ENCODE measurements at places on chromosomes 12 and 14. TPM values are rescaled to one million over a fixed set of nuclear protein-coding genes. Genes with fewer than 3 reads are reported as not detected.

PLEKHG7 gene
- total RNA-seq: not detected

ZNF385A gene
- 19.3 TPM for total RNA-seq

PHLDA1 gene
- 14.6 TPM for total RNA-seq

KRT2 gene
- not detected for total RNA-seq

NRIP2 gene
- total RNA-seq: 3.6 TPM

RPGRIP1 gene
- total RNA-seq: 0.10 TPM

SRRM4 gene
- 0.10 TPM for total RNA-seq

MYF6 gene
- total RNA-seq: not detected

PAX9 gene
- 0.10 TPM for total RNA-seq

NGB gene
- total RNA-seq: not detected

CYP27B1 gene
- 0.57 TPM for total RNA-seq

TOMM20L gene
- not detected for total RNA-seq

- peak; percentile 77 for DNase-seq
Measured at GRCh38 chr12:80708259-80708974, 983 bp downstream of the MYF6 start.

- DNase-seq: no peak
Measured at GRCh38 chr14:23162800-23163199, 20.7 kb downstream of the SLC7A8 start.

DNA sequence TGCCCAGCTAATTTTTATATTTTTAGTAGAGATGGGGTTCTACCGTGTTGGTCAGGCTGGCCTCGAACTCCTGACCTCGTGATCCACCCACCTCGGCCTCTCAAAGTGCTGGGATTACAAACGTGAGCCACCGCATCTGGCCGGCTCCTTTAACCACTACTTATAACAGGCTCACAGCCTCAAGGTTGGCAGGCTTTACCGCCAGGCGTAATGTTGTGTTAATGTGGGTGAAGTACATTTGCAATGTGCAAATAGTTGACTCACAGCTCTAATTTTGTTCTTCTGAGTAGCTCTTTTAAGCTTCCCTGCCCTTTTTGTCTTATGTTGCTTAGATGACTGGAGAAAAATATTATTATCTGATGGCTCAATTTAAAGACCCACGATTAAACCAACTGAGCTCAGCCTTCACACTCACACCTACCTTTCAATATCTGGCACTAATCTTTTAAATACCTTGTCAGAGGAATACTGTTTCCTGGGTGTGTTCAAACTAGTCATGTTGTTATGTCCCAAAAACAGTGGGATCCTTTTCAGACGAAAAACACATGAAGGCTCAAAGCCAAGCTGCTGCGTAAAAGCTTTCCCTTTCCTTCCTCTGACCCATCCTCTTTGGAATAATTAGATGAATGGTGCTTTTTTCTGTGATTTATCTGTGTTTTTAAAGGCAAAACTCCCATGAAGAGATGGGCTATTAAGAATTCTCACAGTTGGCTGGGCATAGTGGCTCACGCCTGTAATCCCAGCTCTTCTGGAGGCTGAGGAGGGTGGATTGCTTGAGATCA, 57.2 kb upstream of the USP44 start:
- DNase-seq: peak; percentile 91

- no peak for DNase-seq
Measured at GRCh38 chr12:54287261-54288157, 7.0 kb downstream of the HNRNPA1 start.

DNA sequence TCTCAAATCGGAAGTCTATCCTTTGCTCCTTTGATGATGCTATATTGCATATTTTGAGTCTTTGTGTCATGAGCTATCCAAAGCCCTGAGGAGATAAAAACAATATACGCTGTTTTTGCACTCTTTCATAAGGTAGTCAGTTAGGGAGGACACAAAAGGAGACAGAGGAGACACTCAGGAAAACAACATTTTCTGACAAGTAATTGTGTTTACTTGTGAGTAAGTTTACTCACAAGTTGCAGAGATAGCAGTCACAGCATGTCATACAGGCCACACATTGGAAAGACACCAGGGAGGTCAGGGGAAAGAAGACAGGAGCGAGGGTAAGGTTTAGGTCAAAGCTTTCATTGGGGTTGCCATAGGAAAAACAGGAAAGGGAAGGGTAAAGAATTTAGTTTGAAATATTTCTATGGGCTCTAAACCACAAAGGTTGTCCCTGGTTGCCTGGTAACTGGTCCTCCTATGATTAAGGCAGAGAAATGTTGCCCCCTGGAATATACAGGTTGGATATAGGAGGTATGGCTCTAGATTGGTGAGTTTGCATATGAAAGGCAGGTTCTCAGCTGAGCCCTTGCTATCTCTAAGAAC, 7.4 kb upstream of the GABARAPL1 start:
- DNase-seq: no peak

GRCh38 chr12:121391619-121392324, 8.1 kb upstream of the RNF34 start:
- DNase-seq: no peak

DNA sequence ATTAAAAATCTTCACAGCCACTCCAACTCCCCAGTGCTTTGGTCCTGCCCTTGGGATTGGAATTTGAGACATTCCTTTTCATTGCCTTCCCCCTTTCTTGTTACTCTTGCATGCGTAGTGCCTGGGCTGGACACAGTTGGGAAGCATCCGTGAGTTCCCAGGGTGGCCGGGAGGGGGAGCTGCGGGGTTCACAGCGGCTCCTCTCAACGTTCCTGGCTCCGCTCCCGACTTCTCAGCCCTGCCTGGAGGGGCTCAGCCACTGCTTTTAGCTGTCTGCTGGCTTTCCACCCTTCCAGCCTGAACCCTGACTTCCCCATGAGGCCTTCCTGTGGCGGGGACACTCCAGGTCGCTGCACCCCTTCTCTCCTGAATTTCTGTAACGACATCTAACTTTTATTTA, 3.2 kb downstream of the TEX52 start:
- DNase-seq: peak; percentile 93

DNA sequence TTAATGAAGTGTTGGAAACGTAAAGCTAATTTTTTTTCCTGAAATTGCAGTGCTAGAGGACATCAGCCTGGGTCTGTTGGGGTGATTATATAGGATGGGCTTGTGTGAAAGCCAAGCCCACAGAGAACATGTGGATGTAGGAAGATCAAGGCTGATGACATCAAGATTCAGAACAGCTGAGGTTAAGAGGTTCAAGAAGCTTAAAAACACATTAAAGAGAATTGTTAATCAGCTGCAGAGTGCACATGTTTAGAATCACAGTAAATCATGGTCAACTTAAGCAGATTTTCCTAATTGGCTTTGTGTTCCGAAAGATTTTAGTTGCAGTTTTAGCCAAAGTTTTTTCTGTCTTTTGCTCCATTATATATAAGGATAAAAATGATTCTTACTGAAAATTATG, 87.9 kb upstream of the PRICKLE1 start:
- no peak for DNase-seq

DNA sequence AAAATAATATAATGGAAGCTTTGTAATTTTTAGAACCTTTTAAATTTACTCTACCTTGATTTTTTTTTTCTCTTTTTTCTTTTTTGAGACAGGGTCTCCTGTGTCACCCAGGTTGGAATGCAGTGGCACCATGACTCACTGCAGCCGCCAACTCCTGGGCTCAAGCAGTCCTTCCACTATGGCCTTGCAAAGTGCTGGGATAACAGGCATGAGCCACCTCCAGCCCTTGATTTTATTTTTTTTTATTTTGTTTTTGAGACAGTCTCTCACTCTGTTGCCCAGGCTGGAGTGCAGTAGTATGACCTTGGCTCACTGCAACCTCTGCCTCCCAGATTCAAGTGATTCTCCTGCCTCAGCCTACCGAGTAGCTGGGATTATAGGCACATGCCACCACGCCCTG, 65.3 kb upstream of the TRAF3 start:
- no peak for DNase-seq

GRCh38 chr12:71958056-71958455, 19.4 kb downstream of the TPH2 start:
- DNase-seq: no peak

DNA sequence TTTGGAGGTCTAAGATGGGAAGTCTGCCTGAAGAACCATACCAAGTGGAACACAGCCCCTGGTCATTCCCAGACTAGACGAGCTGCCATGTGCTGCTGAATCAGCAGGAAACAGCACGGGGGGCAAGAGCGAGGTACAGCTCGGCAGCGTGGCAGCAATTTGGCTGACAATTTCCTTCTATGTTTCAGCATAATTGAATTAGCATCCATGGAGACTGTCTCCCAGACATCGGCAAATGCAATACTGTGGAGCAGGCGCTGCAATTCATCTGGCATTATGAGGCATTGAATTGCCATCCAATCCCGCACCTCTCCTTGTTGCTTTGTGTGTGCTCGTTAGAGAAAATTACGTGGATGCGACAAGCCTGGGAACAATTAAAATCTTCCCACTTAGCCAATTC, 46.0 kb upstream of the CCDC60 start:
- DNase-seq: no peak

GRCh38 chr14:90545966-90546751, 149.3 kb downstream of the CALM1 start:
- DNase-seq: peak; percentile 63

GRCh38 chr14:56118611-56119181, 485 bp downstream of the PELI2 start:
- peak; percentile 85 for DNase-seq

GRCh38 chr12:22121224-22121623, 75.2 kb downstream of the CMAS start:
- no peak for DNase-seq

- DNase-seq: no peak
Measured at GRCh38 chr12:74349925-74350324, 187.7 kb upstream of the ATXN7L3B start.

- no peak for DNase-seq
Measured at GRCh38 chr12:31353750-31354708, 28.1 kb upstream of the SINHCAF start.

GRCh38 chr14:61226015-61226654, 55.0 kb downstream of the TMEM30B start:
- DNase-seq: no peak

DNA sequence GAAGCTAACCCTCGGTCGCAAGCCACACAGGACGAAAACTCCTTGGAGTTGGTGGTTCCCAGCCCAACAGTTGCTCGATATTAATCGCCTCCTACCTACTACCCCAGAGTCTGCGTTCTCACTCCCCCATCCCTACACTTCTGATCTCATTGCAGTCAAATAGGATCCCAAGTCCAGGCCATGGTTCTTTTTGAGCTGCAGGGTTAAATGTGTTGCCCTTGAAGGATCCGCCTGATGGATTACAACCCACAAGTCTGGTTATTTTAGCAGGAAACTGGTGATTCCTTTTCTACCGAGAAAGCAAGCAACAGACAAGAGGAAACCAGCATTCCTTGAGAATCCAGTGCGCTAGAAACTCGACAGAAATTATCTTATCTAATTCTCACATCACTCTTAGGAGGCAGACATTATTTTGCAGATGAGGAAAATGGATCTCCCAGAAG, 785 bp upstream of the NIN start:
- no peak for DNase-seq

GRCh38 chr12:51941604-51942003, 9.9 kb upstream of the ACVR1B start:
- DNase-seq: no peak

GRCh38 chr12:50934371-50934851, 17.9 kb upstream of the HIGD1C start:
- no peak for DNase-seq

GRCh38 chr12:57724003-57724935, 14.3 kb downstream of the AGAP2 start:
- DNase-seq: no peak

DNA sequence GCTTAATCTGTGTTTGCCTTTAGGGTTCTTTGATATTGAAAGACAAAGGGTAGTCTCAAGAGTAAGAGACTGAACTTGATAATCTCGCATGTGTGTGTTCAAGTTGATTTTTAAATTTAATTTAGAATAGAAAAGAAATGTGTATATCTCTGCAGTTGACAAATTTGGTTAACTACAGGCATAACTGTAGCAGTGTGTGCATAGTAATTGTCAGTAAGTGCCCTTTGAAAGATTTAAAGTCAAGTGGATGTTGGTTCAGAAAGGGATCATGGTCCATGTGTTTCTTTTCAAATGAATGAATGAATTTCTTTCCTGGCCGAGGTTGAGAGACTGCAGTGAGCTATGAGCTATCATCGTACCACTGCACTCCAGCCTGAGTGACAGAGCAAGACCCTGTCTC, 49.9 kb upstream of the DYRK2 start:
- no peak for DNase-seq

DNA sequence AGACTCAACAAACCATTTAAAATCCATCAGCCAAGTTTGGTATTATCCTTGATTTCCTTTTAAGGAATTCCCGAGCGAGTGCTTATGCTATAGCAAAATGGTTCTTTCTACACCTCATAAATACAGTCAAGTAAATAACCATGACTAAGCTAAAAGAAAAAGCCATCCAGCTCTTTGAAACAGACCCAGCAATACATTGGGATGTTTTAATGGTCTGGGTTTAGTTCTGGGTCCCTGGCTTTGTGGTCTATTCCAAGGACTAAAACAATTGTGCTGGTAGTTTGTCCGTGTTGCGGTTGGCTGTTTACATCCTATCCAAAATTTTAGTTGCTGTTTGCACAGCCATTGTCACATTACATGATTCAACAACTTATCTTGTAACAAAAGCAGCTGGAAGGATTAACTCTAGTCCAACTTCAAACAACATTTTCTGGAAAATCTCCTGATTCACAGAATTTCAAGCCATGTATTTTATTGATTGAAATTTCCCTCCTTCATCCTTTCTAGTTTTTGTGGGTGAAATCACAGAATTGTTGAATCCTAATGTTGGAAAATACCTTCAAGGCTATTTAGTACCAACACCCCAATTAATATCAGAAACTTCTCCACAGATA, 19.6 kb downstream of the KLRB1 start:
- no peak for DNase-seq

DNA sequence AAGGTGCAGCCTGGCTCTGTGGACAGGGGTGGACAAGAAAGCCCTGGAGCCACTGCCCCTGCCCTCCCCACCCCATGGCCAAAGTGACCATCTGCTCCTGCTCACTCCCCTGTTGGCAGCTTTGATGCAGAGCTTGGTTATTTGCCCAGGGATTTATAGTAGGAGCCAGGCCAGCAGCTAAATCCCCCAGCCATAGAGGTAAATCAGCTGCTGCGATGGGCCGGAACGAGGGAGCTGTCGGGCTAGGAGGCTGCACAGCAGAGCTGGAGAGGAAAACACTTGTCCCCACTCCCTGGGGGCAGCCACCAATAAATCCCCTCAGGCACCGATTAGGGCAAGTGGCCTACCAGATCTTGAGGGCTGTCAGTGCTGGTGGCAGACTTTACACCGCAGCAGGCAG, 26.0 kb downstream of the SMUG1 start:
- DNase-seq: peak; percentile 50

GRCh38 chr14:75690010-75690409, 29.0 kb downstream of the TTLL5 start:
- no peak for DNase-seq

GRCh38 chr12:113248842-113249435, 27.7 kb downstream of the TPCN1 start:
- DNase-seq: peak; percentile 45

DNA sequence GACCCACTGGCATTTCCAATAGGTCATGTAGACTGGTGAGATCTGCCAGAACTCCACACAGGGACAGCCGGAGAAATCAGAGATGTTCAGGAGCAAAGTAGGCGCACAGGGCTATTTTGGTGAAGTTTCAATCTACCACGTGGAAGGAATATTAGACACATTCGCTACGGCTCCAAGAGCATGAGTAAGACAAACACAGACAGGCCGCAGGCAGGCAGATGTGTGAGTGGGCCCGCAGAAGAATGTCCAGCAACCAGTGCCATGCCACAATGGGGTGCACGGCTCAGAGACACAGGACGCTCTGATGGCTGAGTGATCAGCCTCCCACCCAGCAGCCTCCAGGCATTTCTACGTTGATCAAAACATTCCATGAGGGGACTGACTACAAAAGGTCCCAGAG, 10.4 kb downstream of the SLC15A4 start:
- DNase-seq: no peak

- DNase-seq: no peak
Measured at GRCh38 chr12:17381211-17381610, 708.8 kb downstream of the RERGL start.

Data from posterior vena cava (tissue), 2 donors.